Activated B cell treated with CpG ODN at 0.5 μM for 24 hours (primary cell): ENCODE measurements at places on chromosomes 5 and 9. TPM values are rescaled to one million over a fixed set of nuclear protein-coding genes. Genes with fewer than 3 reads are reported as not detected.

The LPAR1 gene
- not detected in 2 replicates for total RNA-seq

The BTNL3 gene
- not detected in 2 replicates for total RNA-seq

The DMRTA1 gene
- total RNA-seq: not detected in 2 replicates

The CCL27 gene
- not detected in 2 replicates for total RNA-seq

The PCDHAC2 gene
- total RNA-seq: not detected in 2 replicates

The SLC35D2 gene
- 9.3 and 10.9 TPM in 2 replicates for total RNA-seq

The ZCCHC7 gene
- 70.3 and 70.8 TPM in 2 replicates for total RNA-seq

The PCDHA11 gene
- total RNA-seq: not detected in 2 replicates

The SCGB3A2 gene
- total RNA-seq: not detected in 2 replicates

The EPB41L4B gene
- total RNA-seq: 5.3 and 6.1 TPM in 2 replicates

The IRX1 gene
- total RNA-seq: not detected in 2 replicates

The PCDHA12 gene
- total RNA-seq: not detected in 2 replicates

The PAPPA gene
- not detected in 2 replicates for total RNA-seq

The CATSPER3 gene
- 0.95 and 0.98 TPM in 2 replicates for total RNA-seq

The FRRS1L gene
- total RNA-seq: not detected in 2 replicates

The DDX4 gene
- total RNA-seq: not detected in 2 replicates

The SPEF2 gene
- 2.4 and 3.7 TPM in 2 replicates for total RNA-seq

The LEAP2 gene
- total RNA-seq: 2.5 and 3.3 TPM in 2 replicates

The ANKDD1B gene
- total RNA-seq: 0.37 and 1.0 TPM in 2 replicates

The PCDHGB2 gene
- total RNA-seq: 2.2 and 2.6 TPM in 2 replicates

The PCDHB14 gene
- total RNA-seq: 0.11 TPM in 1 of 2 replicates, not detected in the other

The SYK gene
- total RNA-seq: 222 and 237 TPM in 2 replicates

The TXNDC8 gene
- not detected in 2 replicates for total RNA-seq

The CXCL14 gene
- not detected in 2 replicates for total RNA-seq

The DCTN4 gene
- total RNA-seq: 49.0 and 49.8 TPM in 2 replicates

The AGXT2 gene
- not detected in 2 replicates for total RNA-seq

The CCDC107 gene
- total RNA-seq: 32.5 and 34.5 TPM in 2 replicates

The NUTM2G gene
- not detected in 2 replicates for total RNA-seq

The PLAC8L1 gene
- 0.37 and 0.78 TPM in 2 replicates for total RNA-seq

The LOX gene
- total RNA-seq: not detected in 2 replicates

The PCDHB7 gene
- not detected in 2 replicates for total RNA-seq

The PCDHB2 gene
- total RNA-seq: not detected in 2 replicates

The TMC1 gene
- not detected in 2 replicates for total RNA-seq

The EFNA5 gene
- total RNA-seq: not detected in 2 replicates

The HRH2 gene
- not detected in 2 replicates for total RNA-seq

The FAXDC2 gene
- total RNA-seq: not detected in 2 replicates

The OSMR gene
- total RNA-seq: 0.04 TPM in 1 of 2 replicates, not detected in the other

The ANKRD55 gene
- not detected in 2 replicates for total RNA-seq

The BRD8 gene
- total RNA-seq: 63.5 and 77.8 TPM in 2 replicates

The FOXD1 gene
- total RNA-seq: 0.09 and 0.10 TPM in 2 replicates

The CCNO gene
- total RNA-seq: not detected in 2 replicates

The HMCN2 gene
- total RNA-seq: not detected in 2 replicates

The RNF183 gene
- total RNA-seq: not detected in 2 replicates

The LCN10 gene
- total RNA-seq: 13.7 and 15.9 TPM in 2 replicates

The DMGDH gene
- total RNA-seq: not detected in 2 replicates

The ANXA1 gene
- total RNA-seq: 0.27 and 0.71 TPM in 2 replicates

The GNA14 gene
- total RNA-seq: not detected in 2 replicates

The SHISAL2B gene
- total RNA-seq: not detected in 2 replicates

The PRLR gene
- 2.3 and 3.7 TPM in 2 replicates for total RNA-seq

The PDE6A gene
- not detected in 2 replicates for total RNA-seq

The GPR150 gene
- total RNA-seq: 0.60 and 1.1 TPM in 2 replicates

The NSG2 gene
- not detected in 2 replicates for total RNA-seq

The C9orf153 gene
- 0.17 and 0.18 TPM in 2 replicates for total RNA-seq

The PDCD1LG2 gene
- 2.1 and 2.8 TPM in 2 replicates for total RNA-seq

The TMOD1 gene
- 1.2 and 1.9 TPM in 2 replicates for total RNA-seq

The SPATA31D4 gene
- not detected in 2 replicates for total RNA-seq

The PCDHB16 gene
- total RNA-seq: not detected in 2 replicates

The CYSRT1 gene
- total RNA-seq: 0.39 and 0.53 TPM in 2 replicates
